Mammary epithelial cell (primary cell): ENCODE measurements at places on chromosomes 2 and 18.

GRCh38 chr18:67805261-67805660 is 288.7 kb upstream of the DSEL start:
- DNase-seq, result peak; percentile 42

DNA sequence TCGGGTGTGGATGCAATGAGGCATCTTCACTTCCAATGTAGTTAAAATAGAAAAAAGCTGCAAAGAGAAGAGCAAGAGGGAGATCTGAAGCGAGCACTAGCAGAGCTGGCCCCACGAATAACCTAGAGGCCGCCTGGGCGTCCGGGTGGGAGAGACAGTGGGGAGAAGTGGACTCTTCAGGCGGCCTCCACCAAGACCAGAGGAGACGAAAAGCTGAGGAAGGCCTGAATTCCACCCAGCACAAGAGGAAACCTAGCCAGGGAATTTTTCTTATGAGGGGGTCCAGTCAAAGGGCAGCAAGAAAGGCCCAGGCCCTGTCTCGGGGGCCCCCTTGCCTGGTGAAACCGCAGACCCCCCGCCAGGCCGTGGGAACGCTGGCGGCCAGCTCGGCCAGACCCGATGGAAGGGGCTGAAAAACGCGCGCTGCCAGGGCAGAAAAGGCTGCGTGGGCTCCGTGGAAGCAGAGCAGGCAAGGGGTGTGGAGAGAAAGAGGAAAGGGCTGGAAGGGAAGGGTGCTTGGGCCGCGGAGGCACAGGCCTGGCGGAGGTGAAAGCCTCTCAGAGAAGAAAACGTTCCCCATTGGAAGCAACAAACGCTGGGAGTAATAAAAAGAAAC is 69.2 kb downstream of the KCTD1 start:
- DNase-seq, result no peak

GRCh38 chr2:180334514-180334913 is 327.4 kb upstream of the CWC22 start:
- no peak for DNase-seq

- no peak for DNase-seq
These were observed 64.9 kb downstream of the EMX1 start for GRCh38 chr2:72982219-72982618.

- no peak for DNase-seq
These were observed 1.6 kb downstream of the SH3BP4 start for GRCh38 chr2:234953116-234954031.

GRCh38 chr2:85802354-85803103 is 48.7 kb downstream of the ATOH8 start:
- DNase-seq, result no peak

GRCh38 chr2:133968446-133968845 is 285.4 kb upstream of the MGAT5 start:
- DNase-seq, result no peak

DNA sequence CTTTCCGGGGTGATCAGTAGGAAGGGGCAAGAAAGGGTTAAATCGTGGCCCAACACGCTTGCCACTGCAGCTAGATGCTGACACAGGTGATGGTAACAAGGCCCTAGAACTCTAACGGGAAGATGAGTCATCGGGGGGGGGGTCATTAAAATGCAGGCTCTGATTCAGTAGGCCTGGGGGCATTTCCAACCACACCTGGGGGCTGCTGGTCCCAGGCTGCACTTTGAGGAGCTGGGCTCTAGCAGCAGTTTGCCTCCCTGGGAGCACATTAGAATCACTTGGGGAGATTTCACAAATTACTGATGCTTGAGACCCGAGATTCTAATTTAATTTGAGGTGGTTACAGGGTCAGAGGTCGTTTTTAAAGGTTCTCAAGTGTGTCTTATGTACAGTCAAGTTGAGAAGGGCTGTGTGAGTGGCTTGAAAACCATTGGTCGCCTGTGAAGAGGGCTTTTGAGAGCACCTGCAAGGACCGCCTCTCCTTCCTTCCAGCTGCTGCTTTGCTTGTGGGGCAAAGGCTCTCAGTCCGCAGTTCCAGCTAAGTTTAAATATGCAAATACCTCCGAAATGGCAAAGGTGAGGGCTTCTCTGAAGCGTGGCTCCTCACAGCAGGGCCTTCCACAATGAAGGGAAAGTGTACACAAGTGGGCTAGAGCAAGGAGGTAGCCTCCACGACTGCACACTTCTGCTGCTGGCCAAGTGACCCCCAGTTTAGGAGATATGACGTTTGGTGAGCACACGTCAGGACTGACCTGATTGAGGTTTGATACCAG is 128.0 kb upstream of the MSH6 start:
- peak; percentile 45 for DNase-seq

DNA sequence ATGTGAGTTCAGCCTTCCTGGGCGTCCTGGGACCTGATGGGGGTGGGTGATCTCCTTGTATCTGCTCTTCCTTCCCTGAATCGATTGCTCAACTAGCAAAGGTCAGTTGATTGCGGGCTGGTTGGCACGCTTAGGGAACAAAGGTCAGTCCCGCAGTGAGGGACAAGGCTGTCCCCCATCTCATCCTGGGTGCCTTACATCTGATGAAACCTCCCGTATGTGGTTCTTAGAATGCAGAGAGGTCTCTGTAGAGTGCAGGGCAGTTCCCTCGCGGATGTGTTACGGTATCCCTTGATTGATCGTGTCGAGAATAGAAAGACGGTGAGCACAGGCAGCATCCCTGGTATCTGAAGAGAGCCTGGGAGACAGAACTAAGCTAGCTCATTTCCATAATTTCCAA is 56.4 kb upstream of the RBM44 start:
- no peak for DNase-seq

GRCh38 chr2:223914324-223914723 is 30.8 kb downstream of the WDFY1 start:
- no peak for DNase-seq

DNA sequence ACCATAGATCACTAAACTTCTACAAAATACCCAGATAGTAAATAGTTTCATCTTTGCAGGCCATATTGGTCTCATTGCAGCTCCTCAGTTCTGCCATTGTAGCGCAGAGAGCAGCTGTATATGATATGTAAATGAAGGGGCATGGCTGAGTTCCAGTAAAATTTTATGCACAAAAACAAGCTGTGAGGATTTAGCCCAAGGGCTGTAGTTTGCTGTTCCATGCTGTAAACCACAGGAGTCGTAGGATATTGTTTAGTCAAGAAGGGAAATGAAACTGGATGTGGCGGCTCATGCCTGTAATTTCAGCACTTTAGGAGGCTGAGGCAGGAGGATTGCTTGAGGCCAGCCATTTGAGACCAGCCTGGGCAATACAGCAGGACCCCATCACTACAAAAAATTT is 83.0 kb downstream of the MGAT5 start:
- no peak for DNase-seq

DNA sequence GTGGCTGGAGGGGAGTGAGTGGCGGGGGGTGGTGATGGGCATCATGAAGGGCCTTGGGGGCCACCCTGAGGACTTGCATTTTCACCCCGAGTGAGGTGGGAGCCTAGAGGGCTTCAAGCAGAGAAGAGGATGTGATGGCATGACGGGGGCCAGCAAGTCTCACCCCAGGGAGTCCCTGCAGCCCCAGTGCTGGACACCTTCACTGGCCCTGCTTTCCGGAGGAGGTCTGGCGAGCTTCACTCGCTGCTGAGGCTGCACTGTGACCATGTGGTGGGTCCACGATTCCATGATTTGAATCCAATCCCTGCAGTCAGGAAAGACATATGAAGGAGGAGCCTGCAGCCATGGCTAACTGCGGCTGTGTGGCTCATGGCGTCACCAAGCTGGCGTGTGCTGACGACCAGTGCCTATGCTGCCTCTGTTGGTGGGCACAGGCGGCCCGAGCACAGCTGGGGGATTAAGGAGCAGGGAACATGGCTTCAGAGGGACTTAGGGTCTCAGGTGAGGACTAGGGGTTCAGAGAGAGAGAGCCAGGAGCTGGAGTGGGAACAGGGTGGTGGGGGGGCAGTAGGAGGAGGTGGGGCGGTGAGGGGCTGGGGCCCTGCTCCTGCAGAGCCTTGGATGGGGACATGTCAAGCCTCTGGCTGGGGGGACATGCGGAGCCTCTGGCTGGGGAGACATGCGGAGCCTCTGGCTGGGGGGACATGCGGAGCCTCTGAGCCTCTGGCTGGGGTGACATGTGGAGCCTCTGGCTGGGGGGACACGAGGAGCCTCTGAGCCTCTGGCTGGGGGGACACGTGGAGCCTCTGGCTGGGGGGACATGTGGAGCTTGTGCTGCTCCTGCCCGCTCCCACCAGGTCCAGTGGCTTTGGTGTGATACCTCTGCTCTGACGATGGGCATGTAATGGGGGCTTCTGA is 3.6 kb downstream of the ZAP70 start:
- no peak for DNase-seq

- DNase-seq, result no peak
These were observed 112.2 kb downstream of the SOS1 start for GRCh38 chr2:39008665-39009064.

DNA sequence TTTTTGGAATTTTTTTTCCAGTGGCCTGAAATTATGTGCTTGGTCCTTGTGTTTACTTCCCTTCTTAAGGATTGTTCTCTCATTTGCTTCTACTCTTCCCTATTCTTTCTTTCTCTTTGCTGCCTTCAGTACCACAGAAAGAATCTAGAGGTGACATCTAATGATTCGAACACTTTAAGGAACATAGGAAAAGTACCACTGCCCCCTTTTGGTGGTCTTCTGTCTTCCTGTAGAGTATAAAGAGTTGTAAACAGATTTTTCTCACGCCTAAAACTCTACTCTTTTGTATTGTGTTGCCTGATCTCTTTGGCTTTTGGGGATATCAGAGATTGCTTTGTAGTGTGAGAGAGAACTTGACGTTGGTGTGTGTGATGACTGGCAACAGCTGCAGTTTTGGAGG is 7.0 kb upstream of the SCTR start:
- DNase-seq, result no peak

DNA sequence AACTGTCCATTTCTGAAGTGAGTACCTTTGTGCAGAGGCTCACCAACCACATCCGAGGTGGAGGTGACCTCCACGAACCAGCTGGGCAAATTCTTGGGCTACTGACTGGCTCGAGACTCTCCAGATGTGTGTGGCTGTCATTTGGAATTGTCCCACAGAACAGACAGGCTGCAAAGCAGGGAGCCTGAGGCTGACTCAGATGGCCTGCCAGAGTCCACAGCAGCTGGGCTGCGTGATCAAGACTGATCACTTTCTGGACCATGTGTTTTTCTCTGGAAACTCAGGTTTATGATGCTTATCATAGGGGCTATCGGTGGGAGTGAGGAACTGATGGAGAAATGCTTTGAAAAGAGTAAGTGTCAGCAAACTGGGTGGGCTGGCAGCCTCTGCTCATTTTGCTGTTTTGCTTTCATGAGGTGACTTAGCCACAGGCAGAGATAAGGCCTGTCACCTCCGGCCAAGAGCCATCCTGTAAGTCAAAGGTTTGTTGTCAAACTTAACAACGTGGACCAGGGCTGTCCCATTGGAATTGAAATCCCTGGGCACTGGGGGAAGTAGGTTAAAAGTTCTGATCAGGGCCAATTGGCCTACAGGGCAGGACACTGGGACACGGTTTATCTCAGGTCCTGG is 120.4 kb downstream of the LIPG start:
- DNase-seq, result no peak

DNA sequence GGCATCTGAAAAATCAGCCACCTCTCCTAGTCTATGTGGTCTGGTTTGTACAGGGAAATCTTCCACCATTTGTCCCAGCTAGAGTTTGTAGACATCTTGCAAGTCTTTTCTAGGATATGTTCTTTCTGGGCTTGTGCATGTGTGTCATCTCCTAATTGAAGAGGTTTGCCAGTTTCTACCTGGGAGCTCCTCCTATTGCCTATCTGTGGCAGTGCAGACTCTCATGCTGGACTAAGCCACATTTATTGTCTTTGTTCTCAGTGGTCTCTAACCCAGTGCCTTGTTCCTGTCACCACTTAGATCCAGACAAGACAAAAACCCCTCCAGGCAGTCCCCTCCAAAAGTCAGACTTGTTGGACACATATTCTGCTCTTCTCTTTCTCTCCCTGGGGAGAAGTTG is 72.0 kb upstream of the MRPS9 start:
- DNase-seq, result no peak
